ENCODE measurements at places on chromosomes 4 and X. TPM values are rescaled to one million over a fixed set of nuclear protein-coding genes. Genes with fewer than 3 reads are reported as not detected.

DNA sequence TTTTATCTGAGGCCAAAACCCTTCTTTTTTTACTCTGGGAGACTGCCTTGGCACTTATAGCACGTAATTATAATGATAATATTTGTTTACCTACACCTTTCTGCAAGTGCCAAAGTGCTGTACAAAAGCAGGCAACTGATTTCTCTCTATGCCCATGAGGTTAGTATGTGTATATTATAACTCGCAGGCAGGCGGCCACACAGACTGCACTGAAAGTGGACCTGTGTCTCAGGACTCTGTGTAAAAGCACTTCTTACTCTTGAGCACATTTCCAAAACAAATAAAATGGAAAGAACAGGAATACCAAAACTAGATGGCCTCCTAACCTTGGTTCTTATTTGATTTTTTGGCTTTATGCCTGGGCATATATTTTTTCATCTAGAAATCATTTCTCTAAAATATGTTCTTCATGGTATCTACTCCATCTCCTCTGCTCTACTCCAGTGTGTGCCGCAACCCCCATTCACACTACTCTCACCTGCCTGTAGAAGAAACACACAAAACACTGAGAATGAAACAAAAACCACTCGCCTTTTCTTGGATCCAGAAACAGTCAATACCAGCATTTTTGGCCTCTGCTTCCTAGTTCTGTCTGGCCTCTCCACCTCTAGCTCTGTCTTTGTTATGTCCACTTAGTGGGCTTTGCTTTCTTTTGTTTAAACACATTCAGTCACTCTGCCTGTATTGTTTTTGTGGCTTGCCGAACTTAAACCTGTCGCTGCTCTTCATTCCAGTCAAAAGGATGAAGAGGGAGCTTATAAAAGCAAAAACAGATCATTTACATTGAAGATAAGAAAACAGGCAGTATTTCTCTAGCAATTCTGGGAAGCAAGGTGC lies 934.5 kb upstream of the TENM3 start:
- no peak for DNase-seq

- DNase-seq = no peak
These were observed 40.6 kb downstream of the CHRDL1 start for GRCh38 chrX:110755061-110755460.

DNA sequence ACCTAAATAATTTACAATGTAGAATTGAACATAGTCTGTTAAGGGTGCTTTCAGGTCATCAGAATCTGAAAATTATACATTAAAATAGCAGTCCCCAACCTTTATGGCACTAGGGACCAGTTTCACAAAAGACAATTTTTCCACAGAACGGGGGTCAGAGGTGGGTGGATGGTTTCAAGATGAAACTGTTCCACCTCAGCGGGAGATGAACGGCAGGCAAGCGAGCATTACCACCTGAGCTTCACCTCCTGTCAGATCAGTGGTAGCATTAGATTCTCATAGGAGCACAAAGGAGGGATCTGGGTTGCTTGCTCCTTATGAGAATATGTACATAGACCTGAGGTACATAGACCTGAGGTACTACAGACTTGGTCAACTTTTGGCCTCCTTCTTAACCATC lies 29.0 kb downstream of the LRBA start:
- DNase-seq = no peak

DNA sequence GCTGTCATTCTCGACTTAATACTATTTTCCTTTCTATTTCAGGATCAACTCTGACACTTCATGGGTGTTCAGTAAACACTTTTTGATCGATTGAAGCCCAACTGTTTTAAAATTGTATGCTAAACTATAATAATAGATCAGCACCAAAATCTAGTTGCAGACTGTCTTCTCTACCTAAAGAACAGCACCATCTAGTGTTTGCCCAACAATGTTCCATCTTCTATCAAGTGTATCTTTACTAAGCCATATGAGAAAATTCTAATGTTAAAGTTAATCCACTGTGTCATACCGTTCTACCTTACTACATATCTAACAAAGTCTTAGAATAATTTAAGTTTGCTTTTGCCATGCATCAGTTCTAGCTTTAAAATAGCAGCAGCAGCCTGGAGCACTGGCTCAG lies 113.0 kb upstream of the PRDX4 start:
- no peak for DNase-seq

DNA sequence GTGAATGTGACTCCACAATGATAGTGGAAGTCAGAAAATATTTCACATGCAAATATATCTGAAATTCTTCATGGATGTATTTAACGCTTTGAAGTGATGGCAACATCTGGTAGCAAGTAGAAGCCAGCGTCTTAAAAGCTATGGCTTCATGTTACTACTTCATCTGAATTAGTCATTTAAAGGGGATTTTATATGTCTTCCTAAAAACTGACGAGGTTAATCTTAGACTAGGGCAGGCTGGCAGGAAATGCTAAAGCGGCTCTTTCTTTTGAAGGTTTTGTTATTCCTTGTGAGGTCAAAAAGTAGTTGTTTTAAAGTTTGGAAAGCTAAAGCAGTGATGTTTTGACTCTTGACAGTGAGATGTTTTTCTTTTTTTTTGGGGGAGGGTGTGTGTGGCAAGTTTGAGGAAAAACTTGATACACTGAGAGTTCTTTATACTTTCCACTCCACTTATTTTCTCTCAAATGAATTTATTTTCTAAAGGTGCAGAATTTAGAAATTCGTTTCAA lies 22.6 kb downstream of the PLS3 start:
- no peak for DNase-seq

TLR7 gene
- not detected for total RNA-seq

DNA sequence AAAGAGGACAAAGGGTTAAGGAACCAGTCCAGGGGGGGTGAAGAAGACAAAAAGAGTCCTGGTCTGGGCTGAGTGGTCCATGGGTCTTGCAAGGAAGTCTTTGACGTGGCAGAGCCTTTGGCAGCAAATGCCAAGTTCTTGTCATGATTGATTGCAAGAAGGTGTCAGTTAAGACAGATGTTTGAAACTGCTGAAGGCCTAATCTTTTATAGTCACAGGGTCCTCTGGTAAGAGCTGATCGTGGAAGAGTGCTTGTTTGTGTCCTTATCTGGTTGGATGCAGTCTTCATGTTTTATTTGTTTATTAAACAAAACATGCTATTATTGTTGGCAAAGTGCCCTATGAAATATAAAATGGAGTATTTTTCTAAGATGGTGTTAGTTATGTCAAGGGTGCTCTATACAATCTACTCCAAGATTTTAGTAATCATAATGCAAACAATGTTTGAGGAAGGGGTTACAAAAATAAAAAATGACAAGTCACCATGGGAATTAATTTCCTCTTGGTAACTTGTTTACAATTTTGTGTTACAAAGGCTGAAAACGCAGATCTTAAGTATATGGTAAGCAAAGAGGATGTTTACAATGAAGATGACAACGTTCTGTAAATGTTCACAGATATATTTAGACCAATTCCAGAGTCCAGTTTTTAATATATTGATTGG lies 85.9 kb downstream of the MAGED4 start:
- DNase-seq = no peak

MSN gene
- total RNA-seq = 126 TPM

GRCh38 chr4:3781997-3782930 lies 16.1 kb downstream of the ADRA2C start:
- no peak for DNase-seq

GRCh38 chrX:119729408-119730201 lies 28.8 kb upstream of the SOWAHD start:
- peak; percentile 60 for DNase-seq

GRCh38 chr4:27947302-27947701 lies 1086.7 kb downstream of the STIM2 start:
- DNase-seq = no peak

UGT2A1 gene
- 0.26 TPM for total RNA-seq

SSX1 gene
- total RNA-seq = not detected

LPAR4 gene
- 6.4 TPM for total RNA-seq

- no peak for DNase-seq
These were observed 88.6 kb upstream of the HHIP start for GRCh38 chr4:144557404-144557803.

DNA sequence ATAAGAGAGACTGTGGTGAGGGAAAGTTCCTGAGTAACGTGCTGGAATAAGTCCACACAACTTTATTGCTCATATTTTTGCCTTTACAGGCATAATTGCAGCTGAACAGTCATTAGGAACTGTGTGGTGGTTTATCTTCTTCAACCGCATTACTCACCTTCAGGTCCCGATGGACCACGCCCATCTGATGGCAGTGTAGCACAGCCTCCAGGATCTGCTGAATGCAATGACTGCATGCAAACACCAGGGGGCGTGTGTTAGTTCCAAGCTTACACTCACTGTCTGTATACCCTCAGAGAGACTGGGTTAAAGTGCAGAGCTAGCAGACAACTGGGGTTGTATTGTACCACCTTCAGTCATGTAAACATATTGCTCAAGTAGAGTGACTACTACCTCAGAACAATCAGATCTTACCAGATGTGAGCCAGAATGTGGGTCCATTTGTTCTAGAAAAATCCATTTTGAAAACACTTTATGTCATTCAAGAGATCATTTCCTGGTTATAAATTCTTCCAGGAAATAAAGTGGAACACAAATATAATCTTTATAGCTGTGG lies 214.0 kb downstream of the CAMK2D start:
- DNase-seq = peak; percentile 93

DNA sequence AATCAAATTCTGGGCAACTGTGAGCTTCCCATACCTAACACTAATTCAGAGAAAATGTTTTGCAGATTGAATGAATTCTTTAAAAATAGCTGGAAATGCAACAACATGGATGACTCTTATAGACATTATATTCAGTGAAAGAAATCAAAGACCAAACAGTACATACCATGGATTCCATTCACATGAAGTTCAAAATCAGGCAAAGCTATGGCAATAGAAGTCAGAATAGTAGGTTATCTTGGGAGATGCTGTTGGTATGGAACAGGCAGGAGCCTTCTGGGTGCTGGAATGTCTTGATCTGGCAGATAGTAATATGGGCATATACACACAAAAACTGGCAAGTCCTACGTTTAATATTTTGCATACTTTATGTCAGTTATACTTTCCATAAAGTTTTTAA lies 25.5 kb upstream of the CBLL2 start:
- no peak for DNase-seq

DNA sequence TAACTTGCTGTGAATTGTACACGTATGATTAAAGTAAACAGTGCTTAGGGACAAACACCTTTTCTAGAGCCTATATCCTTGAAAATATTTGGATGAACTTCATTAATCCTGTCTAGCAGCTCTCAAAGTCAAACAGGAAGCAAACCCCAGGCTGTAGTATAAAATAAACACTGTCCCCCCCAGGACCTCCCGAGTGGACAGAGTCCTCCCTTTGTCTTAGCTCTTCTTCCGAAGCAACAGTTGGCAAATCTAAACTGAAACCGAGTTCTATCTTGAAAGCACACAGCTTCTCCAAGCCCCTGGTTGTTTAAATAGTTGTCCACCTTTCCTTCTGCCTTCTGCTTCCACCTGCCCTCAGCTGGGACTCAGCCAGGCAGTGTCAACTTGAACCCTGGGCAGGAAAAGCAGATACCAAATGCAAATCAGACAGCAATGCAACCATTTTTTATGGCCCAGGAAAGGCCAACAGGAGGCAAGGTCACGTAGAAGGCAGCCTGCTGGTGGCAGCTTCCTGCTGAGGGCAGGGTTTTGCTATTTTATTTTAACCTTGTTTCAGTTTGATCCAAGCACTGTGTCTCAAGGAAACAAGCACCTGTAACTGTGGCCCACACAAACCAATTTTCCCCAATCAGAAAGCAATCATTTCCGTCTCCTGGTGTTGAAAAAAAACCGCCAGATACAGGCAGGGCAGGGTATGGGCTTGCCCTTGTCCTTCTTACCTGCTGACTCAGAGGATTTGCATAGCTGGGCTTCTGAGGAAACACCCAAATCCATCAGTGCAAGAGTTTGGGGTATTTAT lies 110.3 kb upstream of the KIT start:
- no peak for DNase-seq

RHOXF1 gene
- not detected for total RNA-seq

GRCh38 chr4:48585401-48585800 lies 95.3 kb downstream of the ZAR1 start:
- DNase-seq = no peak

- DNase-seq = no peak
These were observed 4.3 kb upstream of the NAA15 start for GRCh38 chr4:139297001-139297410.

PAGE4 gene
- total RNA-seq = not detected

DNA sequence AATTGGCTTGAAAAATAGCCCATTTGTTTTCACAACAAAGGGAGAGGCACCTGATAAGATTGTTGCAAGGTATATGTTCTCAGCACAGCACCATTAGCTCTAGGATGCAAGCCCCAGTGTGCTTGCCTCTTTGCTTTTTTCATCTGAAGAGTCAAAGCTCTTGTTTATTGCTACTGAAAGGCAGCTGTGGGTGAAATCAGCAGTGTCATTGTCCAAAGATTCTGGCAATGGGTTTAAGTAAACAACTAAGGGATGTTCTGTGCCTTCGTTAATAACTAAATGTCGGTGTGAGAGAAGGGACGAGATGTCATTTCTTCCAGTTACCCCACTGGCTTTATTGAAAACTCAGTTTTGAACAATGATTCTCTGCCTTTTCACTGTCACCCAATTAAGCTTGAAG lies 567.7 kb downstream of the KCNIP4 start:
- DNase-seq = no peak

All from H9 (cell line).